ENCODE measurements at places on chromosomes 16 and 17.

DNA sequence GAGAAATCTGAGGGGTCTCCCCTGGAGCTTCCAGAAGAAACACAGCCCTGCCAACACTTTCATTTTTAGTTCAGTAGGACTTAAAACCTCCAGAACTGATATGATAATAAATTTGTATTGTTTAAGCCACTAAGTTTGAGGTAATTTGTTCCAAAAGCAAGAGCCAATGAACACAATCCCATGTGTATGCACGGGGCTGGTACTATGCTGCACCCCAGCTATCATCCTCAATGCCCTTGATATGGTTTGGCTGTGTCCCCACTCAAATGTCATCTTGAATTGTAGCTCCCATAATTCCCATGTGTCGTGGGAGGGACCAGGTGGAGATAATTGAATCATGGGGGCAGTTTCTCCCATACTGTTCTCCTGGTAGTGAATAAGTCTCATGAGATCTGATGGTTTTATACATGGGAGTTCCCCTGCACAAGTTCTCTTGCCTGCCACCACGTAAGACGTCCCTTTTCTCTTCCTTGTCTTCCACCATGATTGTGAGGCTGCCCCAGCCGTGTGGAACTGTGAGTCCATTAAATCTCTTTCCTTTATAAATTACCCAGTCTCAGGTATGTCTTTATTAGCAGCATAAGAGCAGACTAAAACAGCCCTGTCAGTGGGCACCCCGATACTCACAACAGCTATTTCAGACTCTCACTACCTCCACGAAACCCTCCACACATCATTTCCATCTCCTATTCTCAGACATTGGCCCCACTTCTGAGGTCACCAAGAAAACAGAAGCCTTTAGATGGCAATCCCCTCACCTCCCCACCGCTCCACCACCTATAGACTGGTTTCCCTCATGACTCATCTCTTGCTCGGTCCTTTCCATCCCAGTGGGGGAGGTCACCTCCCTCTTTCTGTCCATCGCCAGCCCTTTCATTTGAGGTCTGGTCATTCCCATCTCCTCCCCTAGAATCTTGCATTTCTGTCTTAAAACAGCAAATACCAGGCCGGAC lies 8.9 kb upstream of the CACNG1 start:
- no peak for DNase-seq

DNA sequence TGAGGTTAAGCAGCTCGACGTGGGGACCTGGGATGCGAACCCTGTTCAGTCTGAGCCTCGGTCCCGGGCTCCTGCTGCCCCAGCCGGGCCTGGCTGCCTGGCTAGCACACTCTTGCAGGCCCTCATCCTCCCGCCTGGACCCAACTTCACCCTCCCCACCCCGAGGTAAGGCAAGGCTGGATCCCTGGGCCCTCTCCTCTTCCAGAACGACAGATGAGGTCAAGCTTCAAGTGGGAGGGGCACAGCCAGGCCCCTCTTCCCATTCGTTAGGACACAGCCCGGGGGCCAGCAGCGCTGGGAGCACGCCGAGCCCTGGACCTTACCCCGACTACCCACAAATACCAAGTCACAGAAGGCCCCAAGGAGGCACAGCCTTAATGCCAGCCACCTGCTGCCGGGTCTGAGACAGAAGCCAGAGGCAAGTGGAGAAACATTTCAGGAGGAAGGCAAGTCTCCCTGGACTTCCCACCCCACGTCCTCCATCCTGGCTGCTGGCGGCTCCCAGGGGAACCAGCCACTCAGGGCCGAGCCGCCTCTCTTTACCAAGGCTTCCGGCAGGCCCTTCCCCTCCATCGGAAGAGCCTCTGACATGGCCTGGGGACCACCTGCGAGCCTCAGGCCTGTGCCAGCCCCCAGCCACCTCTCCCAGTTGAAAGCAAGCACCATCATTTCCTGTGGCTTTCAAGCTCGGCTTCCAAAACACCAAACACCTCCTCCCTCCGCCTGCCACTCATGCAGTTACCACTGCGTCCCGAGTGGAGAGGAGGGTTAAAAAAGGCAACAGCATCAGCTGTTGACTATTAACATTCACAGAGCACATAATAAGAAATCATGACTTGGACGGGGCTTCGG lies 59.9 kb downstream of the RPH3AL start:
- peak; percentile 33 for DNase-seq

DNA sequence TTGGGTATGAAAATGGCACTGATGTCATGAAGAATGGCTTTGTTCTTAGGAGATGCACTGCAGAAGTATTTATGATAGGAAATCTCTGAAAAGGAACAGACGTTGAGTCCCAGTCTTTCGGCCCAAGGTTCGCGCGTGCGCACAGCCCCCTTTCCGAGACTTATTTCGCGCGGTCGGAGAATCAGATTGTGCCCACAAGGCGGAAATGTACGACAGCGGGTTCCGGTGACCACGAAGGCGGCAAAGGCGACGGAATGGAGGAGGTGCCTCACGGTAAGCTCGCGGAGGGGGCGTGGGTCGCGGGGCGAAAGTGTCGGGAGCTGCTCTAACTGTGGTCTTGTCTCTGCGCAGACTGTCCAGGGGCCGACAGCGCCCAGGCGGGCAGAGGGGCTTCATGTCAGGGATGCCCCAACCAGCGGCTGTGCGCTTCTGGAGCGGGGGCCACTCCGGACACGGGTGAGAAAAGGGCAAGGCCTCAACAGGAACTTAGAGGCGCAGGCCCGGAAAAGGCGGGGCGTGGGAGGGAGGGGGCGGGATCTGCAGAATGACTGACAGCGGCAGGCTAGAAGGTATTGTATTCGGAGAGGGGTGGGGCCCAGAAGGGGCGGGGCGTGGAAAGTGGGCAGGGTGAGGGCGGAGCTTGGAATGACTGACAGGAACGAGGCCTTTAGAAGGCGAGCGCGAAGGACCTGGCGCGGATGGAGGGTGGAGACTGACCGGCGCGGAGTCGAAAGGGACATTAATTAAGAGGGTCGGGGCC lies at the start of gene NUBP1:
NUBP1 (plus strand) TSS at position 233 of the 760 bp plus-strand sequence; CDS start at position 255, 22 bp downstream.
- DNase-seq = peak; percentile 99

- DNase-seq = no peak
These were observed 109.0 kb downstream of the USP31 start for GRCh38 chr16:23040246-23040645.

DNA sequence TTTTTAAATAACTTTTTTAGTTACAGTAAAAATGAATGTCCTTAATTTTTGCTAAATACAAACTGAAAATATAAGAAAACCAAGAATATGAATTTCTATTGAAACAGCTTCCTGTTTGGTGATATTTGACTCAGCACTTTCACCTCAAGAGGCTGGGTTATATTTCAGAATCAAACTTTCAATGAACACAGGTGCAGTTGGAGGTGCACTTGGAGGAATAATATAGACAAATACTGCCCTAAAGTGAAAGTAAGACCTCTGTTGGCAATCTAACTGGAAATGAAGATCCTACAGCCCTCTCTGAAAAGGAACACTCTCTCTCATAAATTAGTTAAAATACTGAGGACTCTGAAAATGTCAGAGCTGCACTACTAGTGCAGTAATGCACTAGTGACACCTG lies 106.2 kb downstream of the BRIP1 start:
- DNase-seq = no peak

DNA sequence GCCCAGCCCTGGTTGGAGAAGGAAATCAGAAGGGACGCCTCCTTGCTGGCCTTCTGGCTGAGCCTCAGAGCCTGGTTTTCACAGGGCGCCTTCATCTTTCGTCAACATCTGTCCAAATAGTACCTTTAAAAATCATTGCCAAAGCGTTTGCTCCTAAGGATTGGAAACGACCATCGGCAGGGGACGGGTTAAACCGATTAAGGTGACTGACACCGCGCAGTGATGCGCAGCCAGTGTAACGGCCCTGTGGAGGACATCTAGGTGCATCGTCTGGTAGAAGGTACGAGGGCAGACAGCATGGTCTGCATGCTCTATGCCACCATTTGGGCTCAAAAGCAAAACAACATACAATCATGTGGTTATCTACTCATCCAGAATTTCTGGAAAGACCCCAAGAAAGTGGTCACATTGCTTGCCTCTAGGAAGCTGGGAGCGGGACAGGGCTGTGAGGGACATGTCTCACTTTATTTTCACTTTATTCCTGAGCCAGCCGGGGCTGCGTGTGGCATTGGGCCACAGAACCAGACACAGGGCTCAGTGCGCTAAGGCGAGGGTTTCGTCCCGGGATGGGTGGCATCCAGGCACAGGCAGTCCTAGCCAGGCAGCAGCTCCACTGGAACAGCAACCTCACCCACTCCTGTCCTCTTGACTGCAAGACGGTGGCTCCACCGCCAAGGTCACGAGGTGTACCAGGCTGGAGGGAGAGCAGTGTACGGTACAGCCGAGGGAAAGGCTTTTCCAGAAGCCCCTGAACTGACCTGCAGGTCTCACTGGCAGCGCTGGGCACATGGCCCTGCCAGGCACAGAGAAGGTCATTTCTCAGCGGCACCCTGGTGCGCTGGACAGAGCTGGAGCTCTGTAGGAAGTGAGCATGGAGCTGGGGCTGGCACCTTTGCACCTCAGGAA lies 40.9 kb upstream of the JPH3 start:
- no peak for DNase-seq

GRCh38 chr17:48633266-48633677 lies 7.1 kb upstream of the HOXB9 start:
- no peak for DNase-seq

GRCh38 chr17:79581324-79581932 lies 29.4 kb downstream of the RBFOX3 start:
- DNase-seq = no peak

- no peak for DNase-seq
These were observed 50.0 kb downstream of the SHISA9 start for GRCh38 chr16:12951392-12951791.

GRCh38 chr17:35660902-35661301 lies 70.5 kb upstream of the RASL10B start:
- DNase-seq = no peak

- peak; percentile 58 for DNase-seq
These were observed 5.2 kb downstream of the SLFN11 start for GRCh38 chr17:35368081-35368830.

DNA sequence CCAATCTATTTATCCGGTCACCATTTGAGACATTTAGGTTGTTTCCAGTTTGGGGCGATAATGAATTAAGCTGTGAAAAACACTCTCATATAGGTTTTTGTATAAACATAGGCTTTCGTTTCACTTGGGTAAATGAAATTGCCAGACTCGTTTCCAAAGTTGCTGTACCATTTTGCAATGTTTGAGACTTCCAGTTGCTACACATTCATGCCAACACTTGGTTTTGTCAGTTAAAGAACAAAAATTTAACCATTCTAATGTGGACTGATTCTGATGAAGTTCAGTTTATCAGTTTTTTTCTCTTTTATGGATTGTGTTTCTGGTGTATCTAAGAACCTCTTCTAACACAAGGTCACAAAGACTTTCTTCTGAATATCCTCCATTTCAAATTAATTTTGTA lies 52.4 kb downstream of the YPEL2 start:
- no peak for DNase-seq

GRCh38 chr17:7014995-7015958 lies 2.9 kb downstream of the RNASEK start:
- peak; percentile 85 for DNase-seq

DNA sequence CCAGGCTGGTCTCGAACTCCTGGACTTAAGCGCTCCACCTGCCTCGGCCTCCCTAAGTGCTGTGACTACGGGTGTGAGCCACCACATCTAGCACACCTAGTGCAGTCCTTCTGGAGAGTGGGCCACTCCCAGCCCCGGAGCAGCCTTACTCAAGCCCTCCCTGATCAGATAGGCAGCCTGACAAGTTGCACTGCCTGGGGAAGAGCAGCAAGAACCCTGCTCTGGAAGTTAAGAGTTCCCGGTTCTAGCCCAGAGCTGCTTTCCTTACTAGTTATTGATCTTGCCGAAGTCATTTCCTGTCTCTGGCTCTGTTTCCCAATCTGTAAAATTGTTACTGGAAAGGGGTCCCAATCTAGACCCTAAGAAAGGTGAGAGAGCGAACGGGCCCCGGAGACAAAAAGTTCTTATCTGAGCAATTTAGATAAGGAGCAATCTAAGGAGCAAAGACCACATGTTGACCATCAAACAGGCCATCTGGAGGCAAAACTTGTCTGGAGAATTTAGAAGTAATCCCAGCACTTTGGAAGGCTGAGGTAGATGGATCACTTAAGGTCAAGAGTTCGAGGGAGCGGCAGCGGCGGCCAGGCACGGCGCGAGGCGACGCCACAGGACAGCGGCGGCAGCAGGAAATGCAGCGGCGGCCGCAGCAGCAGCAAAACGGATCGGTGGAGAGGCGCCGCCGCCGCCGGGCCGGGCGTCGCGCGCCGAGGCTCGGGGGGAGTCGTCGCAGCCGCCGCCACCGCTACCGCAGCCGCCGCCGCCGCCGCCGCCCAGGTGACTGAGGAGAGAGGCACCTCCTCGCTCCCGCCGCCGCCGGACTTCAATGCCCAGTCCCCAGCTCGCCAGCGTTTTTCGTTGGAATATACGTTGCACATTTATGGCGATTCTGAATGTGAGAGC lies 4.3 kb upstream of the NAGLU start:
- peak; percentile 68 for DNase-seq

DNA sequence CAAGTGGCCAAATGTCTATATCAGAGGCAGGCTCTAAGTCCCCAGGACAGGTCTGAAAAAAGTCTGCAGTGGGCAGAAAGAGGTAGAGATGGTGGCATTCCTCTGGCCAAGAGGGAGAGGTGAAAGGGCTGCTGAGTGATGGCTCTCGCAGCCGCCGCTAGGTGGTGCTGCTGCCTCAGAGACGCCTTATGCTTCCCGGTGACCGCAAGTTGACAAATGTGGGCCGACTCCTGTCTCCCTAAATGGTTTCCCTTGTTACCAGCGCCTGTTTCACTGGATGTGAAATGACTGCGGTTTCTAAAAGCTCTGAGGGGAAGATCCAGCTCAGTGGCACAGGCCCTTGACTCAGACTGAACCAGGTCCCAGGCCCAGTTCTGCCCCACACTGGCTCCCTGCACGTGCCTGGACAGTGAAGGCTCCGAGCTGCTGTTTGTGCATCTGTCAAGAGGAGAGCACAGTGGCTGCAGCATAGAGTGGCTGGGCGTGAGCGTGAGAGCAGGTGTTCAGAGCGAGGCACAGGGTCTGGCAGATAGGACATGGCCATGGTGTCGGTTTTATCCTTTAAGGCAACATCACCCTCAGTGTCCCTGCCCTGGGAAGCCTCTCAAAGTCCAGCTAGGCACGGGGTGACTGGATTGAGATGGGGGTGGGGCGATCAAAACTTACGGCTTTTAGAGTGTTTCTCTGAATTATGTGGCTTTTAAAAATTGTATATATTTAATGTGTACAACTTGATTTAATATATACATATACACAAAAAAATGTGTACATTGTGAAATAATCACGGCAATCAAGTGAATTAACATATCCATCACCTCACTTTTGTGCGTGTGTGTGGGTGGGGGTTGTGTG lies 19.9 kb downstream of the CLEC16A start:
- peak; percentile 69 for DNase-seq
